ENCODE measurements at places on chromosomes 6 and 20.

DNA sequence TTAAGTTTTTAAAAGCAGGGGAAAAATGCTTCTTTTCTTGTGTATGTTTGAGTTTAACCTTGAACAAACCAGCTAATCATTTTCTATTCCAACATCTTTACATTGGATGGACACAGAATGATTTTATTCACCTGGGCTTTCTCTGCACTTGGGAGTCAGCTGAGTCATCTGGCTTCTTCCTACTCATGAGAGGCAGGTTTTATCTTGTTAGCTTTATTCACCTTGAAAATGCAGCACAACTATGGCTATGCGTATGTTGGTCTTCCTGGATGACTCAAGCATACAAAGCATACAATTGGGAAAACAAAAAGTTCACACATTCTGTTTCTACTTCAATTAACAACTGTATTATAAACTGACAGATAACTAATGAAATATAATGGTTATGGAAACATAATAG, 737.7 kb downstream of the FRK start:
- no peak for DNase-seq

DNA sequence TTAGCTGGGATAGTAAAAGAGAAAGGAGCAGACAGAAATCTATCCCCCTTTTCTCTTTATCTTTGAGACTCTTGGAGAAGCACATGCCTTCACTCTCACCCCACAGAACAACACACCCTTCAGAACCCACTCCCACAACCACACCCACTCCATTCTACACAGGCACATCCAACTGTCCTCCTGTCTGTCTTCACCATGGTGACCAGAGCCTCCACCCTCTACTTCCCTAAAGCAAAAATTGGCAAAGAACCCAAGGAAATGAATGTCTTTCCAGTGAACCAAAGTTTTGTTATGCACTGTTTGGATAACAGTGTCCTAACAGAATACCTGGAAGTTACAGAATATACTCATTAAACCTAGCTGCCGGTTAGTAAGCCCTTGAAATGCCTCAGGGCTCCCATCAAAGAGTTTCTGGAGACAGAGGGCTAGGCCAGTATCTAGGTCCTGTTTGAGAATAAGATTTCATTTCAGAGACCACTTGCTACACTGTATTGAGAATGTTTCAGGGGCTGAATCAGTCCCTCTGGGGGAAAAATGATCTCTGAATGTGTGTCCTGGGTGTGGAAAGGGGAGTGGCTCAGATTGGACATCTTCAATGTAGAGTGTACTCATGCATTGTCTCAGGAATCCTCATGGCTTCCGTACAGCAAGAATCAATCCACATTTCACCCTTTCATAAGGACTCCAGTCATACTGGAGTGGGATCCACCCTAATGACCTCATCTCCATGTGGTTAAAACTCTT, 101.1 kb downstream of the LY86 start:
- peak; percentile 79 for DNase-seq

DNA sequence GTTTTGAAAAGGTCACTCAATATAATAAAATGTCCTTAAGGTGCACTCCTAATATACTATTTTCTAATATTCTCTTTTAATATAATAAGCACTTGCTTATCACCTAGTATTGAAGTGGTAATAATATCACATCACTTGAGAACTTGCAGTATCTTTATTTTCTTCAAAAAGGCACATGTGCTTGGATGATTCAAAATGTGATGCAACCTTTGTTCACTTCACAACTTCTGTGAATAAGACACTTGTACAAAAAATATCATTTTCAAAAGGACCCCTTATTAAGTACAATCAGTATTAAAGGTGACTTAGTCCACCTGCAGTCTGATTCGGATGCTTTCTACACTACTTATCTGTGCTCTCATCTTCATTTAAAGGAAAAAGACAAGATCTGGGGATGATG, 3.4 kb downstream of the PRELID3B start:
- no peak for DNase-seq

DNA sequence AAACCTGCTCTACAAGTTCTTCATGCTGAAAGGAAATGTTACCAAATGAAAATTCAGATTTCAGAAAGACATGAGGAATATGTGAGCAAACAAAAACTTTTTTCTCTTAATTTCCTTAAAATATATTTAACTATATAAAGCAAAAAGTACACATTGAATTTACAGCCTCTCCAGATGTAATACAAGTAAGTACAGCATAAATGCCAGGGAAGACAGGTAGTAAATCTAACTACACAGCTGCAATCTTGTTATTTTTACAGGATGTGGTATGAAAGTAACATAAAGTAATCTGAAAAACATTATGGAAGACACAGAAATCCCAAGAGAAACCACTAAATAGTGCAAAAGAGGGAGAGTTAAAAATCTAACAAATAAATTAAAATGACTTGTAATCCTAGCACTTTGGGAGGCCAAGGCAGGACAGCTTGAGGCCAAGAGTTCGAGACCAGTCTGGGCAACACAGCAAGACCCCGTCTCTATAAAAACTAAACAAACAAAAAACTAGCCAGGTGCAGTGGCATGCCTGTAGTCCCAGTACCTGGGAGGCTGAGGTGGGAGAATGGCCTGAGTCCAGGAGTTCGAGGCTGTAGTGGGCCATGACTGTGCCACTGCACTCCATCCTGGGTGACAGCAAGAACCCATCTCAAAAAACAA, 50.7 kb downstream of the FAM8A1 start:
- no peak for DNase-seq

GRCh38 chr6:44090465-44090864, 36.8 kb downstream of the MRPL14 start:
- DNase-seq, result no peak

- DNase-seq, result no peak
Observed at GRCh38 chr20:37837924-37838323, 65.0 kb upstream of the VSTM2L start.

DNA sequence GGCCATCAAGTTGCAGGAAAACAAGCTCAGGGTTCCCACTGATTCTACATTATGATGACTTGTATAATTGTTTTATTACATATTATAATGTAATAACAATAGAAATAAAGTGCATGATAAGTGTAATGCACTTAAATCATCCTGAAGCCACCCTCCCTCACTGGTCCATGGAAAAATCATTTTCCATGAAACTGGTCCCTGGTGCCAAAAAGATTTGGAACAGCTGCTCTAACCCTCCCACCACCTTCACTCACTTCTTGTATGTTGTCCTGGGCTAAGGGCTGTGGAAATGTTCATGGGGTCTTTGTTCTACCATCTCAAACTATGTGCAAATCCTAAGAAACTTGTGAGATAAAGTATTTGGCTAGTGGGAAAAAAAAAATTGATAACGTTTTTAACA, 133.8 kb downstream of the LRRC1 start:
- no peak for DNase-seq

DNA sequence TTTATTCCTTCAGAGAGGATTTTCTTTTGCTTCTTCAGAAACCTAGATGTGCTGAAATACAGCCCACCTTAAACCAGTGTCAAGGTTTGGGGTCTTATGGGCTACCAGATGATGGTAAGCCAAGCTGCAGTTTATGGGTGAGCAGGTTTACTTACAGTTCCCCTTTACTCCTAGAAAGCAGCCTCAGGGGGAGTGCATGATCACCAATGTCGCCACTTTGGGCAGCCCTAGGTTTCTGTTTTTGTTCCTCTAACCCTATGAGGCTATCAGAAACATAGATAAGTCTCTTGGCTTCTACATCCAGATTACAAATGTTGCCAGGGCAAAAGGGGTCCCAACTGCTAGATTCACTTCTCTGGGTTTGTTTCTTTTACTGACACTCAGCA, 67.2 kb downstream of the TRIM27 start:
- DNase-seq, result no peak

GRCh38 chr6:28565823-28566526, 40.3 kb downstream of the GPX5 start:
- DNase-seq, result no peak

- no peak for DNase-seq
Observed at GRCh38 chr6:128311944-128312570, 208.3 kb downstream of the PTPRK start.

DNA sequence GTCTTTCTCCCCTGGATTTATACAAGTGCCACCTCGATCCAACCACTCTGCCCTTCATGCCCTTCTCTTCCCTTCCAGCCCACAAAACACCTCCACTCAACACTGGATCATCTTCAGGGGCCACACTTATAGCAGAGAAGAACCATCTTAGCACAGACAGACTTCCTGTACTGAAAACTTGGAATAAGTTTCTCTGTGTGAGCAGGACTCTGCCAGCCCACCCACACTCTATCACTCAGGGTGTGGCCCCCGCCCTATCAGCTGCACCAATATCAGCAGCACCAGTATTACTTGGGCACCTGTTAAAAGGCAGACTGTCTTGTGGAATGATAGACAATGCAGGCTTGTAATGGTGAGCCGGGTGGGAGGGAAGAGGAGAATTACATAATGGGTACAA, 86.7 kb downstream of the SCML4 start:
- DNase-seq, result no peak

DNA sequence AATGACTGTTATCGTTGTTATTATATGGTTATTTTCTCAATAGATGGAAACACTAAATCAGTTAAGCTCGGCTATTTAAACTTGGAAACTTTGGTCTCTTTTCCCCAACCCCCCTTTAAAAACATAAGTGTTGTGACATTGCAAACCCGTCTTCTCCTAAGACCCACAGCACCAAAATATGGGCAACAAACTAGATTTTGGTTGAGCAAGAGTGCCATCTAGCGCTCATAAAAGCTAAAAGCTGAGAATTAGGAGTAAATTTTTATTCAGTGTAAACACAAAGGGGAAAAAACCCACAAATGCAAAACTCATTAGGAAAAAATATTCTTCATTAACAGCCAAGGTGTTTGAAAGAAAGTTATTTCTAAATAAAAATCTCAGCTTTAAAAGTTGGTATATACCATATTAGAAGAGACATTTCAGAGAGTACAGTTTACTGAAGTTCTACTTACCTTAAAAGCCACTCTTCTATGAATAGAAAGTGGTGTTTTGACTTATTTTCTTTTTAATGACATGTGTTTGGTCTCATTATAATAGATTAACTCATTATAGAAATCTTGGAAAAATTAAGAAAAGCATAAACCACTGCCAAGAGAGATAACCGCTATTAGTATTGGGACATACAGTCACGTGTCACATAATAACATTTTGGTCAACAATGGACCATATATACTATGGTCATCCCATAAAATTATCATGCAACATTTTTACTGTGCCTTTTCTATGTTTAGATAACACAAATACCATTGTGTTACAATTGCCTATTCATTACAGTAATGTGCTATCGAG, 21.1 kb downstream of the SESN1 start:
- DNase-seq, result peak; percentile 74

- DNase-seq, result no peak
Observed at GRCh38 chr20:43472671-43473380, 15.1 kb downstream of the SRSF6 start.

- no peak for DNase-seq
Observed at GRCh38 chr6:63487103-63487813, 85.0 kb upstream of the LOC128125822 start.

DNA sequence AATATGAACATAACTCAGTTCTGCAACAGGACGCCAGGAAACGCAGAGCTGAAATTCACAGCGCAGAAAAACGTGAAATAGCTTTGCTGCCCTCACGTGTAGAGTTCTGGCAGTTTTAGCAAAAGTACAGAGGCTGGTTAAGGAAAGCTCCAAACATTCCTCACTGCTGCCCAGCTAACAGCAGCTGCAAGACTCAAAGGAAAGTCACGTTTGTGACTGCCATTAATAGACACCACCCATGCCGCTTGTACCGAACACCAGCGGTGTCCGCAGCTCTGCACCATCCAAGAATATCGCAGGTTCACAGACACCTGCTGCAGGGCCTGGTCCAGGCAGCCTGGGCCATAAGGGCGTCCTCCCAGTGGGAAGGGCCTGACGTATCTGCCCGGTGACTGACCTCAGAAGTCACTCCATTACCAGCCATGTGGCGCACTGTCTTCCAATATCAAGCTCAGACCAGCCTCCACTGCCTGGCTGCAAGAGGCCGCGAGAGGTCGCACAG, 61.4 kb downstream of the WDR27 start:
- peak; percentile 53 for DNase-seq

Data from fibroblast of skin of right quadriceps (primary cell).